CD8-positive, alpha-beta T cell (primary cell): ENCODE measurements at places on chromosomes 7 and 10. TPM values are rescaled to one million over a fixed set of nuclear protein-coding genes. Genes with fewer than 3 reads are reported as not detected.
A peak's percentile ranks its signal among the peaks of the same experiment; 100 is the strongest.

BTBD16 gene
- total RNA-seq: not detected

DNAJB9 gene
- total RNA-seq: 67.7 TPM

- no peak for DNase-seq
Measured at GRCh38 chr10:63716016-63716580, 194.9 kb downstream of the REEP3 start.

DNA sequence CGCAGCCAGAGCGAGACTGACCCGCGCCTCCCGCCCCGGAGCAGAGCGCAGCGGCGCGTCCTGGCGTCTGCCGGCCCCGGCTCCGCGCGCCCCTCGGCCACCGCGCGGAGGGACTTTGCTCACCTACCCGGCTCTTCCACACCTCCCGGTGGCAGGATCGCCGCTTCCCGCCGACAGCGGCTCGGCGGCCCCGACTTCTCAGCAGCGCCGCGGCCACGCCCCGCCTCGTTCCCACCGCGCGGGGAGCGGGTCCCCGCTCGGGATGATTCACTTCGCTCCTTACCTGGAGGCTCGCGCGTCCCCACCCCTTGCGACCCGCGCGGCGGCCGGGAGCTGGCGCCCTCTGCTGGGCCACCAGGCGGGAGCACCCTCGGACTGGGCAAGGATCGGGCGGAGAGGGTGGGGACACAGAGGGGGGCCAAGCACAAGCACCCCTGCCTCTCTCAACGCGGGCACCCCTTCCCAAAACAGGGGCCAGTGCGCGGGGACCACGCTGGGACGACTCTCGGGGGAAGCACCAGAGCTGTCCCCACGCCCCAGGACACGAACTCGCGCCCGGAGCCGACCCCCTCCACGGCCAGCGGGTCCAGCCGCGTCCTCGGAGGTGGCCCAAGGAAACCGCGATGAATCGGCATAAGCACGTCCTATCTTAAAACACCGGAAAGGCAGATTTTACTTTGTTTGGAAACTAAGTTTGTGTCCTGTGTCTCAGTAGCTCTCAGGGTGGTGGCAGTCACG lies 101.0 kb upstream of the SVIL start:
- peak; percentile 86 for DNase-seq

KLF14 gene
- total RNA-seq: not detected
